ENCODE measurements at places on chromosomes 5 and 9. TPM values are rescaled to one million over a fixed set of nuclear protein-coding genes. Genes with fewer than 3 reads are reported as not detected.

RASGEF1C gene
- total RNA-seq = 4.8 TPM

TOR1A gene
- 26.3 TPM for total RNA-seq

SEC16A gene
- 29.4 TPM for total RNA-seq

EFNA5 gene
- total RNA-seq = 11.1 TPM
